ENCODE measurements at places on chromosomes 4 and X.

DNA sequence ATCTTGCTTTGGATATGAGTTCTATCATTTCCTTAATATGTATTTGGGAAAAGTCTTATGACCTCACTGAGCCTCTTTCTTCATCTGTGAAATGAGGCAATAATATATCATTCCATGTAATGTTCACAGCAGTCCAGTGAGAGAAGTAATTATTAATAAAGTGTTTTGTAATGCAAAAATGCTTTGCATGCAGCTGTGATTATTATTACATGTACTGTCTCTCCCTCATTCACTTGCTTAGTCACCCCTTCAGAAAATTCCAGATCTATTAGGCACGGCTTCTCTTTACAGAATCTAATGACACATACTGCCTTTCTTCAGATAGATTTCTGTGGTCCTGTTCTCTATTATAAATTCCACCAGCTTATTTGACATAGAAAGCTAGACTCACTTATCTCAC, 53.5 kb upstream of the FGF13 start:
- DNase-seq, result no peak

DNA sequence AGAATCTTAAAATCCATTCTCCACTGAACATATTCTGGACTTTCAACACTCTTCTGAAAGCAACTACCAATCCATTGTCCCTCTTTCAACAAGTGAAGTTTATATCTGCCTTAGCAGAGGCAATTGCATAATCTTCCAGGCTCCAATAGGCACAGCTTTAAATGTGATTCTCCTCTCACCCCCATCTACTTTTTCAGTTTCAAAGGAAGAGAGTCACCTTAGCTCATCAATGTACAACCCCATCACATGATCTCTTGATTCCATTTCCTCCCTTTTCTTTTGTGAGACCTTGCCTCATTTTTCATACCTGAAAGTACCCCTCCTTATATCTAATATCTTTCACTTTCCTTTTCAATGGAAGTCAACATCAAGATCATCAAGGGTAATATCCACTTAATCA, 921.7 kb upstream of the EPHA5 start:
- no peak for DNase-seq

GRCh38 chr4:153409924-153410501, 56.1 kb upstream of the TMEM131L start:
- no peak for DNase-seq

- DNase-seq, result no peak
Observed at GRCh38 chr4:20351360-20352162, 99.9 kb downstream of the SLIT2 start.

- DNase-seq, result no peak
Observed at GRCh38 chr4:99586322-99586721, 11.7 kb downstream of the MTTP start.

DNA sequence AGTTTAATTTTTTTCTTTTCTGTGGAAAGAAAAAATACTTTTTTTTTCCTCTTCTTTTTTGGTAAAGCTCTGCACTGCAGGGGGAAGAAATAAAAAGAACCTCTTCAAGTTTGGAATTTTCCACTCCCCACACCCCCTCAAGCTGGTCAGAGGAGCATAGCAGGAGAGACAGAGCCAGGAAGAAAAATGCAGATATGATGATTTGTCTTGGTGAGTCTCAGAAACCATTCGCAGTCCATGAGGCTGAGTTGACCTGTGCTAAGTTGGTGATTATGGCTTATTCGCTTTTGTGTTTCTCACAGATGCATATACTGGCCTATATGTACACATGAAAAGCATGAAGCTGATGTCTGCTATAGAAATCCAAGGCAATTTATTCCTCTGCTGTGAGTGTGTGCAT, 205.9 kb downstream of the LDB2 start:
- no peak for DNase-seq

- DNase-seq, result no peak
Observed at GRCh38 chrX:130805903-130806302, 97.1 kb downstream of the ENOX2 start.

GRCh38 chr4:122988696-122989095, 66.3 kb upstream of the NUDT6 start:
- no peak for DNase-seq

GRCh38 chr4:113012786-113013185, 36.7 kb upstream of the ANK2 start:
- no peak for DNase-seq

GRCh38 chr4:70687392-70687791, 940 bp upstream of the UTP3 start:
- DNase-seq, result no peak

DNA sequence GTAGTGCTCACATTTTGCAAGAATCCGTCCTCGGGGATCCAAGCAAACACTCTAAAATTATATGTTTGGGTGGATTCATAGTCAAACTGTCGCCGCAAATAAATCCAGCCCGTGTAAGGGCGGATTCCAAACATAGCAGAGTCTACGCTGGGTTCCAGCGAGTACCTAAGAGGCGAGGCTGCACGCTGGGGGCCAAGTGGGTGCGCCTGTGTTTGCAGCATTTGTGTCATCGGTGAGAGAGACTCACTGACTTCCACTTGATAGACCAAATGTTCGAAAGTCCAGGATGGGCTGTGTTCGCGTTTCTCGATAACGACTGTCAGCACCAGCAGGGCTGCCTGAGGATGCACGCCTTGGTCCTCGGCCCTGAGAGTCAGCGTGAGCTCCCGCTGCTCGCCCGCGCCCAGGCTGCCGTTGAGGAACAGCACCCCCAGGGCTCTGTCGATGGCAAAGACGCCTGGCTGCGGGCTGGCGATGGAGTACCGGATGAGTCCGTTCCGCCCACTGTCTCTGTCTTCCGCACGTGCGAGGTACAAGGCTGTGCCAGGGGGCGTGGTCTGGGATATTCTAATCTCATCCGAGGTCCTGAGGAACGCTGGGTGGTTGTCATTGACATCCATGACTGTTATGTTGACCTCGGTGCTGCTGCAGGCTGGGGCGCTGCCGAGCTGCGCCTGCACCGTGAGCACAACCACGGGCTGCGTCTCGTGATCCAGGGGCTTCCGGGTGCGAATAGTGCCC, 158.7 kb downstream of the DCHS2 start:
- DNase-seq, result peak; percentile 55

GRCh38 chr4:80463509-80463908, 128.0 kb downstream of the CFAP299 start:
- DNase-seq, result no peak

GRCh38 chrX:48520976-48521352, 644 bp upstream of the EBP start:
- no peak for DNase-seq

DNA sequence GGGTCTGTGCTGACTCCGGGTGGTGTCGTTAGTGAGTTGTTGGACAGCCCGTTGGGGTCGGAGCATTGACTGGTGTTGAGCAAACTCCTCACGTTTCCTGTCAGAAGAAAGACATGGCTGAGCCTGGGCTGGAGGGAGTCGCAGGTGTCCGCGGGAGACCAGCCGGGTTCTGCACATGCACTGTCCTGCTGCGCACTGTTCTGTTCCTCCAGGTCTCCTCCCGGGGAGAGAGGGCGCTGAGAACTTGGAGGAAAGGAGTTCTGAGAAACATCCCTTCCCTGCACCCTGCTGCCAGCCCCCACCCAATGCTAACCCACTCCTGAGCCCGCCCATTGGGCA, 1.1 kb downstream of the ZNF141 start:
- no peak for DNase-seq

GRCh38 chrX:66130469-66130868, 33.6 kb upstream of the HEPH start:
- DNase-seq, result no peak

DNA sequence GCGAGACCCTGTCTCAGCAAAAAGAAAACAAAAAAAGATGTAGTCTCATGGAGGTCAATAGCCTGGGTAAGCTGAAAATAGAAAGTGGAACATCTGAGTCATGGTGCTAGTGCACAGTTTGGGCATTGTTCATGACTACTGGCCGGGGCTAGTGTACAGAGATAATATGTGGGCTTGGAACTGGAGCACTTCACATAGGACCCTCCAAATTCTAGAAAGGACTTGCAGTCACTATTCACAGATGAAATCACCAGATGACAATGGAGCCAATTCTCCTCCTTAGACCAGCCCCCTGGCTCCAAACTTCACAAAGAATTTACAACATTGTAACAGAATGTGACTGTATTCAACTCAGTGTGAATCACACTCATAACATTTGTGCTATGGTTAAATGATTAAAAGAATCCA, 367.8 kb upstream of the SLC7A11 start:
- DNase-seq, result no peak

DNA sequence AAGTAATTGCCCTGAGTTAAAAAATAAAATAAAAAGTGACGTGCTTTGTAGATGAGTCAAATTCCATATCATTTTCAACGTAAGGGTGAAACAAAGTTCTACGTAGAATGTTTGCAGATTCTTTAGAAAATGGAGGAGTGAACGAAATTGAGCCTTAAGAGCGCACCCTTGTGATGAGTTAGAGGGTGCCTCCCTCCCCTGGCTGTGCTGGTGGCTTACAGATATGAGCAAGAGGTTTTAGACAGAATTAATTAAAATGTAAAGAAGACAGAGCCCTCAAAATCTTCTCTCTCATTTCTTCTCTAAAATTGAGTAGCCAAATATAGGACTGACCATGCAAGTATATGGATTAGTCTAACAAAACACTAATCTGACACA, 30.2 kb upstream of the LGI2 start:
- DNase-seq, result no peak

- DNase-seq, result no peak
Observed at GRCh38 chr4:3865986-3866812, 100.0 kb downstream of the ADRA2C start.

- DNase-seq, result no peak
Observed at GRCh38 chr4:105472871-105473323, 965 bp downstream of the PPA2 start.

DNA sequence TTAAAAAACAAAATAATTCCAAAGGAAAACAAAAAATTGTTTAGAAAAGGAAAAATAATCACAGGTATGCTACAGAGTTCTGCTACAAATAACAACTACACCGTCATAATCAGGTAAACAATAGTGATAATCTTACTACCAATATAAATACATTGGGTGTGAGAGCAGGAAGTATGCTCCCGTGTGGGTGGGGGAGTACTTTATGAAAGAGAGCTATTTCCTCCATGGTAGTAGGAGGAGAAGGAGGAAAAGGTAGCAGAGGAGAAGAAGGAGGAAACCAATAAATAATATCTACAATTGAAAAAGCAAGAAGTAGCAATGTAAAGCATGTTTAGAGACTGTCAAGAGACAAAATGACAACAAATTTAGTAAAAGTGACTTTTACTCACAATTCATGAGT, 35.1 kb downstream of the TEC start:
- DNase-seq, result no peak

DNA sequence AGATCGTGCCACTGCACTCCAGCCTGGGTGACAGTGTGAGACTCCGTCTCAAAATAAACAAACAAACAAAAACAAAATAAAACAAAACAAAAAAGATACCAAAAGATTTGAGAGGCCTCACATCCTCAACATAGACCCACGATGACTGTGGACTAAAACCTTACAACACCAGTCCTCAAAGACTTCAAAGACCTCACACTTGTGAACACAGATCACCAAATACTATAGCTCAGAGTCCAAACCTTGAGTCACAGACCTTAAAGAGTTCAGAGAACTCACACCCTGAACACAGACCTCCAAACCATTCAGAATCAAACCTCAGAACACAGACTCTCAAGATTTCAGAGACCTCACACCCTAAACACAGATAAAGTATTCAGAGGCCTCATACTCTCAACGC, 12.7 kb upstream of the PAGE4 start:
- DNase-seq, result no peak

- DNase-seq, result no peak
Observed at GRCh38 chrX:135984256-135984655, 979 bp upstream of the SLC9A6 start.

GRCh38 chr4:89682808-89683207, 154.2 kb downstream of the SNCA start:
- no peak for DNase-seq

DNA sequence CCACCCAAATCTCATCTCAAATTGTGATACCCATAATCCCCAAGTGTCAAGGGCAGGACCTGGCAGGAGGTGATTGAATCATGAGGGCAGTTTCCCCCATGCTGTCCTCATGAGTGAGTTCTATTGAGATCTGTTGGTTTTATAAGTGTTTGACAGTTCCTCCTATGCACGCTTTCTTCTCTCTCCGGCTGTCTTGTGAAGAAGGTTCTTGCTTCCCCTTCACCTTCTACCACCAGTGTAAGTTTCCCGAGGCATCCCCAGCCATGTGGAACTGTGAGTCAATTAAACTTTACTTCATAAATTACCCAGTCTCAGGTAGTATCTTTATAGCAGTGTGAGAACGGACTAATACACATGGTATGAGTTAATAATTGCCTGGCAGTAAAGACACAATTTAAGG, 581.7 kb upstream of the AMOT start:
- no peak for DNase-seq

DNA sequence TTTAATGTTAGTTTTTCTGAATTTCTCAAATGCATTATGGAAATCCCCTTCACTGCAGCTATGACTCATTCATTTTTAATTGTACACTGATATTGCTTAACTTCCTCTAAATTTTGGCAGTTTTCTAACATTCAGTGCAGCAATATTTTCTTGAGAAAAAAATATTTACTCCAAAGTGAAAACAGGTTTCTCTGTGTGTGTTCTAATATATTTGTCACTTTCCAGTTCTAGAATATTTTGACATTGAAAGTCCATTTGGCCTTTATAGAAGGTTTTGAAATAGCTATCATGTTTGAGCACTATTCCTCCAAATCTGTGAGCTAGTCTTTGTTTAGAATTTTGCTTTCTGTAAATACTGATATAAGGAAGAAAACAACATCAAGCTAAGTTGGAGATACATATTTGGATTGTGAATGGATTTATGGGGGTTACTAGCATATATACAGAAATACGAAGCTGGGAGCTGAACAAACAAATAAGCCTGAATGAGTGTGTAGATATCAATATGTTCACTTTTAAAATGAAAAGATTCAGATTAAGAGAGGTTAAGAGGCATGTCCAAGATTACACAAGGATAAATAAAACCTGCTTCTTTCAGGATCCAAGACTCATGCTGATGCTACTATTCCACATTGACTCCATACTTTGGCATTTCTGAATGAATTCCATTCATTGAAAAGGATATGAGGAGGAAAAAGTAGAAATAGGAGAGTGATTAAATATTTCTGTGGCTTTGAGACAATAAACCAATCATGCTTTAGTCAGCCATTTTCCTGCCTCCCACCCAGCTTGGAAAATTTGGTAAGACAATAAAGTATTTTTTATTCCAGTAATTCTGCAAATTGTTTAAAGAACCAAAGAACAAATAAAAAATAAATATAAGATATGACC, 57.3 kb upstream of the SLIT2 start:
- no peak for DNase-seq

Data from stimulated activated CD4-positive, alpha-beta T cell treated with anti-CD3 and anti-CD28 coated beads, Interleukin-4, amount 100 ng/mL, for 1 hour (primary cell).